Thoracic aorta endothelial cell (primary cell): ENCODE measurements at places on chromosomes 6 and 20. TPM values are rescaled to one million over a fixed set of nuclear protein-coding genes. Genes with fewer than 3 reads are reported as not detected.

Gene SALL4
- under 0.01 and 0.14 TPM in 2 replicates for total RNA-seq

Gene CNPY3
- 25.4 and 28.1 TPM in 2 replicates for total RNA-seq

Gene BIRC7
- 0.27 TPM in 1 of 2 replicates, not detected in the other for total RNA-seq

Gene ADTRP
- total RNA-seq = 0.40 and 7.7 TPM in 2 replicates

Gene EYA4
- total RNA-seq = under 0.01 TPM in 1 of 2 replicates, not detected in the other

Gene RPS6KA2
- 90.3 and 107 TPM in 2 replicates for total RNA-seq
